ENCODE measurements at places on chromosomes 16 and 17. TPM values are rescaled to one million over a fixed set of nuclear protein-coding genes. Genes with fewer than 3 reads are reported as not detected.

The PNPO gene
- 12.1 TPM for total RNA-seq

The ENPP7 gene
- total RNA-seq: not detected

The RDM1 gene
- total RNA-seq: 0.87 TPM

DNA sequence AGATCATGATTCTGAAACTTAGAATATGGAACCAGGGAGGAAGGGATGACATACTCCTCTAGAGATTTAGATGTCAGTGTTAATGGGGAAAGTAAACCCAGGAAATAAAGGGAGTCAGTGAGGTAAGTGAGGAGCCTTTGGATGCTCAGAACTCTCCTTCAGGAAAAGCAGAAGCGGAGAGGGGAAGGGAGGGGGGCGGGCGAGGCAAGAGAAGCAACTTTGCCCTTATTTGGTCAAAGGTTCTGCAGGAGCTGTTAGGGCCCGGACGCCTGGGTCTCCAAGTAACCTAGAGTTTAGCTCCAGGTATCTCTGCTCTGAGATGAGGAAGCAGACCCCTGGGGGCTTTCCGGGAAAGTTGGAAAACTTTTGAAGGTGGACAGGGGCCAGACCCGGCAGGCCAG lies 1.3 kb downstream of the PFN1 start:
- no peak for DNase-seq

DNA sequence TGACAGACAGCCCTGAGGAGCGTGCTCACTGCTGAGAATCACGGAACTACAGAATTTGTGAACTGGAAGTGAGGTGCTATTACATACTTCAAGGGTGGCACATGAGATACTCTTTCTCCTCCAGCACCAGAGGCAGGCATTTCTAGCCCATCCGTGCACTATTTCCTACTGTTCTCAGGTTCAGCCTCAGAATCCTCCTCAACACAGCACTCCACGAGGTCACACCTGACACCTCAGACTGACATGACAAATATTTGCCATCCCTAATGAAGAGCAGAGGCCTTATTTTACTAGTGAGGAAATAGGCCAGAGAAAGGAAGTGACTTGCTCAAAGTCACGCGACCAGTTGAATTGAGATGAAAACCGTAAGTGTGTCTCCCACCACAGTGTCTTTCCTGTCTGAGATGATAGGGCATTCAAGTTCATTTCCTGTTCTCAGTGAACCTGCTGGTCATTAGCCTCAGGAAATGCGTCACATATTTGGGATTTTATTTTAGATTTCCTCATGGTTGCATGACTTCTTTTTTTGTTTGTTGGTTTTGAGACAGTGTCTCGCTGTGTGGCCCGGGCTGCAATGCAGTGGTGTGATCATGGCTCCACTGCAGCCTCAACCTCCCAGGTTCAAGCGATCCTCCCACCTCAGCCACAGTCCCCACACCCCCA lies 23.6 kb downstream of the SEZ6 start:
- peak; percentile 77 for DNase-seq

- no peak for DNase-seq
Measured at GRCh38 chr16:62190426-62190825, 154.2 kb upstream of the CDH8 start.

Measured in CD4-positive, alpha-beta memory T cell (primary cell).